ENCODE measurements at places on chromosomes 11 and 22.
A peak's percentile ranks its signal among the peaks of the same experiment; 100 is the strongest.

- DNase-seq, result no peak
These were observed 22.6 kb downstream of the MRGPRD start for GRCh38 chr11:68958211-68958610.

- DNase-seq, result no peak
These were observed 27.1 kb downstream of the AGBL2 start for GRCh38 chr11:47688111-47688510.

- no peak for DNase-seq
These were observed 125.0 kb downstream of the KCNC1 start for GRCh38 chr11:17859552-17859951.

DNA sequence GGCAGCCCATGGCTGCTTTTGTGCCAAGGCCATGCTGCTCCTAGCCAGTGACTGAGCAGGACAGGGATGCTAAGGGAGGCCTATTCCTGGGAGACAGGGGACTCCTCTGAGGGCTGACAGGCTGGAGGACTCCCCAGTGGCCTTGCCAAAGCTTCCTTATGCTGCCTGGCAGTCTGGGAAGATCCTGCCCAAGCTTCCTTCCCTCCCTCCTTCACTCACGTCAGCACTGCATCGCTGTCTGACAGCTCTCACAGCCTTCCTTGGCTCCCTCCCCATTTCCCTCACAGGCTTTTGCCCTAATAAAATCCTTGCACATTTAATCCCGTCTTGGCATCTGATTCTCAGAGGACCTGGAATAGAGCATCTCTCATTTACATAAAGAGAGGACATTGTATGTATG is 26.5 kb downstream of the HTR3A start:
- no peak for DNase-seq

DNA sequence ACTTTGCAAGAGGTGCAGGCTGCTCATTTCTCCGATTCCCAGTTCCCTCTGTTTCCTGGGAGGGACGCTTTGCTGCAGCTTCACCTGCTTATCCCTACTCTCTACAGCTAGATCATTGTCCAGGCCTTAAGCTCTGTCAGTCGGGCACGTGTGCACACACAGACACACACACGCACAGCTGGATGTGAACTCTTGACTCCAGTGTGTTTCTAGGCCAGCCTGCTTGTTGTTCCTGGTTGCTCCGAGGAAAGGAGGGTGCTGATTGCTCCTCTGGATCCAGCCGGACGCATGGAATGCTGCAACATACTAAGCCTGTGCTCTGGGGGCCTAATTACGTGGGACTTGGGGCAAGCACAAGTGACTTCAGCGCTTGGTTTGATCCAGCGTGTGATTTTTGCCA is 19.7 kb downstream of the ZNRF3 start:
- DNase-seq, result no peak

DNA sequence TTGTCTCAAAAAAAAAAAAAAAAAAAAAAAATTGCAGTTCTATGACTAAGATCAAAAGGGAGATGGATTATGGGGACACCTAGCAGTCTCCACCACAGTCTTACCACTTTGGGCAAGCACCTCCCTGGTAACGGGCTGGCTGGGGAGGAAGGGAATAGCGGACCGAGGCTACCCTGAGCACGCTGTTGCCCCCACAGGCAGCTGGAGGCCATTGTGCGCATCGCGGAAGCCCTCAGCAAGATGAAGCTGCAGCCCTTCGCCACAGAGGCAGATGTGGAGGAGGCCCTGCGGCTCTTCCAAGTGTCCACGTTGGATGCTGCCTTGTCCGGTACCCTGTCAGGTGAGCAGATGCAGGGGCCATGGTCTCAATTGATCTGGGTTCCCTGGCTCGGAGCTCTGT is 21.2 kb downstream of the MCM5 start:
- no peak for DNase-seq

DNA sequence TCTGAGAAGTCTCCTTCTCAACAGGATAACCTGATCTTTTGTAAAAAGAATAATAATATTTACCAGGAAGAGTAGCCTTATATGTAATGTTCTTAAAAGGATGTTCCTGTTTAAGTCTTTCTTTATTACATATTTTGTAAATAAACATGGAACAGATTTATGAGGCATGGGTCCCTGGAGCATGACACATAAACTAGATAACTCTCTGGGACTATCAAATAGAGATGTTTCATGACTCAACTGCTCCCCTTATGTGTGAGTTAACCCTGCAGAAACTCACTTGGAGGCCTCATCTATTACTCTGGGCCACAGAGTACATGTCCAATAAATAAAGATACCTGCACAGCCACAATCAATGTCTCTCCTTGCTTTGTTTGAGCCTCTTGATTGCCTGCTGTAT is 64.6 kb downstream of the GDPD4 start:
- no peak for DNase-seq

- DNase-seq, result peak; percentile 37
These were observed 70.4 kb downstream of the MYO7A start for GRCh38 chr11:77198440-77198849.

- DNase-seq, result no peak
These were observed 265.3 kb downstream of the OPCML start for GRCh38 chr11:133266986-133267385.

- DNase-seq, result no peak
These were observed 1.5 kb downstream of the PTPRJ start for GRCh38 chr11:47981667-47982404.

DNA sequence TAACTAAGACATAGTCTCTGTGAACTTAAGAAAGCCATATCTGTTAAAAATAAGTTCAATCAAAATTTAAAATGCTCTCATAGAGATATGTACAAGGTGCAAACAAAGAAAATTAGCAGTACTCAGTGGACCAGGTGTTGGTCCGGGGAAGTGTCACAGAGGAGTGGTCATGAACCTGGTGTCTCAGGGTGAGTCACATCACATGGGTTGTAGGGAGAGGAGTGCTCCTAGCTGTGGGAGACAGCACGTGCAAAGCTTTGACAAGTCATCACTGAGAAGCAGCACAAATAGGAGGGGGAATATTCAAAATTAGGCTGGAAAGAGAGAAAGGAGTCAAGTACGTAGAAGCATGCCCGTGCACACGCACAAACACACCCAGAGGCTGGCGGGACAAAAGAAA is 438.1 kb downstream of the NTM start:
- DNase-seq, result no peak

DNA sequence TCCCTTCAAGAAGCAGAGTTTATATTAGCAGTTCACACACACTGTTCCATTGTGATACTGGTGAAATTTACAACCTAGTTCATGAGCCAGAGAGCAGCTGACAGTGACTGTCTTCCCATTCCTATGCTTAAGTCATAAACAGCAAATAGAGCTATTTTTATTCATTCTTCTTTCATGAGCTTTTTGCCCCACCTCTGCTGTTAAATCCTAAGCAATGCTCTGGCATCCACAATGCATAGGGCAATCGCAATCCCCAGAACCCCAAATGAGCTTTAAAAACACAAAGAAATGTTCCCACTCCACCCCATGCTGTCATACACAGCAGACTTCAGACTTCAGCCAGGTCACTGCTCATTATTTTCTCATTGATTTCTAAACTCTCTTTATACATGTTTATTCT is 307.5 kb downstream of the ETS1 start:
- DNase-seq, result peak; percentile 88

GRCh38 chr11:71154261-71154805 is 98.0 kb downstream of the SHANK2 start:
- DNase-seq, result no peak

DNA sequence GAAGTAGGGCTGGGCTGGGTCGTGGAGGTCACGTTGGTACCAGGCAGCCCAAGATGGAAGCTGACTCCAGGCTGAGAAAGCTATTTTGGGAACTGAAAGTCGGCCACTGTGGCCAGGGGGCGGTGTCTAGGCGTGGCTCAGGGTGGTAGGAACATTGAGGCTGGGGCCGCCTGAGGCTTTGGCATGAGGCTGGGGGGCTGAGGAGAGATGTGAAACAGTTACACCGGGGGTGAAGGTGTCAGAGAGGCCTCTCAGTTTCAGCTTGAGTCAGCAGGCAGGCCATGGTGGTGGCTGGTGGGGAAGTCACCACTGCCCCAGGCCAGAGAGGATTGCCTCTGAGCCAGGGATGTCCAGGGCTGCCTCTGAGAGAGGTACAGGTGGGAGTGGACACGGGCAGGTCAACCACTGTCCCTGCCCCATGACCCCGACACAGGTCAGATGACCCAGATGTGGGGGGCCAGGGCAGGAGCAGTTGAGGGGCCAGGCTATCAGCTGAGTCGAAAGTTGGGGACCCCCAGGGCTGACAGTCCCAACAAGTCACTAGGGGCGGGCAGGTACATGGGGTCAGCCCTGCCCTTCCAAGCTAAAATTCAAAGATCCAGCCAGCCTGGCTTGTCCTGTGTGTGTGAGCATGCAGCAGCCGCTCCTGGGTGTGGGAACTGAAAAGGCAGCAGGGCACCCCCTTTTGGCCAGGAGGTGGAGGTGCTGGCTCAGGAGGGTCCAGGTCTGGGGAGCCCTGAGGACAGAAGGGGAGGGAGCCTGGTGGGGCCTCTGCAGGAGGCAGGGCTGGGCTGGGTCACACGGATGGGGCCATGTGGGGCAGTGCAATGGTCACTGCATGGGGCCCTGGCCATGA is 7.2 kb downstream of the KCNK7 start:
- peak; percentile 59 for DNase-seq

DNA sequence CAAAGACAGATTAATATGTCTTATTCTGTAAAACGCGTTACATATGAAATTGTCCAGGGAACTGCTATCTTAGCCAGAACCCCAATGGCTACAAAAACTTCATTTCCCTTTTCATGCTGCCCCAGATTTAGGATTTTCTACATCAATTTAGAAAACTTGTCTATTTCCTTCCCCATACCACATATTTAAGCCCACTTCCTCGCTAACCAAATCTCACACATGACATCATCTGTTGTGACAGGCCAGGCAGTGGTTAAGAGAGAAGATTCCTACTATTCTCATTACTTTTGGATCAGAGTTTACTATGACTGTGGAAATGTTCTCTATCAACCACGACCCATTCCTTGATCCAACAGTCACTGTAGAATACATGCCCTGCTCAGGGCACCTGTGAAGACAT is 15.9 kb downstream of the CCDC82 start:
- DNase-seq, result no peak

- peak; percentile 51 for DNase-seq
These were observed 21.2 kb upstream of the TRIM44 start for GRCh38 chr11:35641171-35641897.

DNA sequence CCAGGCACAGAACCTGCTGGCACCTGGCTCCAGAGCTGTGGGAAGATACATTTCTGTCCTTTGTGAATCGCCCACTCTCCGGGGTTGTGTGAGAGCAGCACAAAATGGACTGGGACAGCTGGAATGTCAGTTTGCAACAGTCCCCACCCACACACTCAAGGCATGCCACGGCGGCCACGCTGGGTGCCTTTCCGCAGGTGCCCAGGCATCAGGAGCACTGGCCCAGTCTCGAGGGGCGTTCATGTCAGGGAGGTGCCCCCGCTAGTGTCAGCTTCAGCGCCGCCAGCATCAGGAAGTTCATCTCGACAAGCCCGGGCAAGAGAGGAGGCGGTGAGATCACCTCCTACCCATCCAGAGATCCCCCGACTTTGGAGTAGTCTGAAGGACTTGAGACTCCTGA is 2.1 kb downstream of the TP53AIP1 start:
- DNase-seq, result no peak

- no peak for DNase-seq
These were observed 55.6 kb downstream of the WT1 start for GRCh38 chr11:32379719-32380118.

DNA sequence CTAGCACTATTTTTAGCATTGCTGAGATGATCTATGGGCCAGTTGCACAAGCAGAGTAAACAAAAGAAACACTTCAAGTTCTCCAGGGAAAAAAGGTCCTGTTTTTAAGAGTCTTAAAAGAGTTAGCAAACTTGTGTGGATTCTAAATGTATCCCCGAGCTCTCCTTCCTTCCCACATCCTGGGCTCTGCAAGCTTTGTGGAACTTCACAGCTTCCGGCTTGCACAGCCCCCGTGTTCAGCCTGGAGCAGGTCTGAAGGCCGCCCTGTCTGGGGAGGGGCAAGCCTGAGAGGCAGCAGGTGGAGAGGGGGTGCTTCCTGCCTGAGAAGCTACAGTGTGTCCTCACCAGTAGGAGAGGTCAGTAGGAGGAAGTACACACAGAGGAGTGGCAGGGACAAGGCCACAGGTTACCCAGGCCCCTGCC is 35.1 kb upstream of the SUSD2 start:
- DNase-seq, result peak; percentile 70

GRCh38 chr11:87878373-87878825 is 296.8 kb downstream of the RAB38 start:
- peak; percentile 59 for DNase-seq

GRCh38 chr11:70497536-70498075 is 99.3 kb downstream of the CTTN start:
- no peak for DNase-seq

- no peak for DNase-seq
These were observed 59.6 kb upstream of the SHANK2 start for GRCh38 chr11:71311928-71312510.

DNA sequence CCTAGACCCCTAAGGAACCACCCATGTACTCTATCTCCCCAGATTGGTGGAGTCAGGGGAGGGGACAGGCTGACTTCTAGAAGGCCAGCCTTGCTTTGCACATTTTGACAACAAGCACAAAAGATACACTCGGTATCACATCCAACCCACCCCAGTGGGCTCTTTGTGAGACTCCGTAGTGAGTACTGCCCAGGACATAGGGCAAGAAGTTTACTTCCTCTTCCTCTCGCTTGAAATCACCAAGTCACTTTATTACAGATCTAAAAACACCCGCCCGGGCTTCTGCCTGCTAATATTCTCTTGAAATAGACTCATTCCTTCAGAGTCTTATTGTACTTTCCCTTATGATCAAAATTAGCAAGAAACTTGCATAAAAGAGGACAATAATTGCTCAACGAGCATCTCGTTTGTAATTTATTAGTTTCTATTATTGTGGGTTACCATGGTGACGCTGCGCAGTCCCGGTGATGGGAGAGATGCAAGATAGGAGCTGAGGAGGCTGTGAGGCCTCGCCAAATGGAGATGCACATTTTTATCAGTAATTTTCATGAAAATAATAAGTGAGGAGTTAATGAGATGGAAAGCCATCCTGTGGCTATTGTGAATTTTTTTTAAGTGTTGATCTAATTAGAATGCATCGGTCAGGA is 96.9 kb downstream of the FEZ1 start:
- no peak for DNase-seq

GRCh38 chr11:4605057-4605456 is 3.0 kb downstream of the TRIM68 start:
- no peak for DNase-seq

GRCh38 chr11:129637473-129637872 is 178.2 kb upstream of the TMEM45B start:
- no peak for DNase-seq

DNA sequence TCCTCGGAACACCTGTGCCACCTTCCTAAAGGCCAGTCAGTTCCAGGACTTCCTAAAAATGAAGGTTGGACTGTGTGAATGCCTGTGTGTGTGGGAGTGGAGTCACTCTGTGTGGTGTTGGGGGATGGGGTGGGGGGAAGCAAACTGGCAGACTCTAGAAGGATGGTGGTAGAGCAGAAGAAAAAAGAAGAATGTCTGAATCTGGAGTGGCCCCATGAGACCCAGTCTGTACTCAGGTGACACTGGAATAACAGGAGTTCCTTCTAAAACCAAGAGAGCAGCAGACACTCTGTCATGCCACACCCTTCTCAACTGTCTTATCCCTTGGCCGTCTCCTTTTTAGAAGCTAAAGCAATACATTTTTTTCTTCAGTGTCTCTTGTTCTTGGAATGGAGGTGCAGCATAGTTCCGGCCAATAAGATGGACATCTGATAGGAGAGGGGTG is 82.9 kb downstream of the MAML2 start:
- DNase-seq, result no peak

All from SK-MEL-5 (cell line).